ENCODE measurements at places on chromosomes 1 and 21.

GRCh38 chr1:38464071-38464661 lies 395.4 kb downstream of the RRAGC start:
- no peak for DNase-seq
- no peak overlapping the region for H3K4me3 ChIP-seq
- H3K4me1 ChIP-seq: no peaks in the 10 kb centered on the region
- H3K27me3 ChIP-seq: no peaks in the 10 kb centered on the region
- H3K36me3 ChIP-seq: no peaks in the 10 kb centered on the region

GRCh38 chr1:11980676-11980972 lies 380 bp downstream of the MFN2 start:
- H3K27me3 ChIP-seq: no peaks in the 10 kb centered on the region
- peaks cover 11% of the 10 kb centered on the region for H3K4me1 ChIP-seq
- no peak for DNase-seq
- peaks cover 23% of the 10 kb centered on the region for H3K36me3 ChIP-seq
- H3K4me3 ChIP-seq: peak overlapping the region; percentile 98

GRCh38 chr1:157233131-157233530 lies 94.9 kb upstream of the ETV3 start:
- no peak for DNase-seq
- no peaks in the 10 kb centered on the region for H3K27me3 ChIP-seq

- no peak overlapping the region for H3K4me3 ChIP-seq
- H3K27me3 ChIP-seq: no peaks in the 10 kb centered on the region
- H3K36me3 ChIP-seq: peaks cover 49% of the 10 kb centered on the region
Observed at GRCh38 chr1:21822349-21822748, 10.3 kb downstream of the LDLRAD2 start.

DNA sequence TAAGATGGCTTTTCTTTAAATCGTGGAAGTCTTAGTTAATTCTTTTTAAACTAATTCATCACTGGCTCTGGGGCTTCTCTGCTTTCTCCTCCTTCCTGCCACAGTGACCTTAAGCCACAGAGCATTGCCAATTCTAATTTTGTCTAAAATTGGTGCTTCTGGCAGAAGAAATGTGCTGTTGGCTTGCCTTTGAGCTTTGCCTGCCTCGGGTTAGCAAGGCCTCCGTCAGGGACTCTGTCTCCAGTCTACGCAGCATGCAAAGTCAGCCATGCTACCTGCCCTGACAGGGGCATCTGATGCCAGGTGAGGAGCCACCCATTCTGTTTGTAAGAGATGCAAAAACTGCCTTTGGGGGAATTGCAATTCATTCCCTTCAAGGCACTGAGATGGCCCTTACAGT lies 25.2 kb downstream of the CLDN14 start:
- H3K36me3 ChIP-seq: no peaks in the 10 kb centered on the region
- peaks cover 6% of the 10 kb centered on the region for H3K4me1 ChIP-seq
- DNase-seq: no peak
- H3K27ac ChIP-seq: peak overlapping the region; percentile 1

DNA sequence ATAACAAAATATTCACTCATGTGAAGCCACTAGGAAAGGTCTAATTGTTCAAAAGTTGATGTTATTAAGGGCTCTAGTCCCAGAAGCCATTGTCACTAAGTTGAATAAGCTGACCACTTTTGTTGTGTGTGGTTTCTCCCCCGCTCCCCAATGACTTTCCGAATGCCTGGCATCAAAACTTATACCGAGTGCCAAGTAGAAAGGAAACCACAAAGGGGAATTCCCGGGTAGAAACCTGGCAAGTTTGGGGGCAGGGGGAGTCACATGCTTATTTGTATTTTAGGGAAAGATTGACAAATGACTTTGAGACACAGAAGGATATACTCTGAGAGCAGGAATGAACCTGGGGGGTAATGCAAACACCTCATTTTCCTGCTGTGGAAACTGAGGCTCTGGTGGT lies 154.1 kb downstream of the TGFBR3 start:
- peaks cover 36% of the 10 kb centered on the region for H3K4me1 ChIP-seq
- H3K27me3 ChIP-seq: no peaks in the 10 kb centered on the region
- DNase-seq: no peak
- no peaks in the 10 kb centered on the region for H3K36me3 ChIP-seq

GRCh38 chr21:36839123-36839522 lies 127.3 kb downstream of the HLCS start:
- H3K36me3 ChIP-seq: no peaks in the 10 kb centered on the region
- H3K27me3 ChIP-seq: no peaks in the 10 kb centered on the region

- no peak for DNase-seq
- peaks cover 5% of the 10 kb centered on the region for H3K36me3 ChIP-seq
- H3K4me3 ChIP-seq: no peak overlapping the region
- H3K27me3 ChIP-seq: no peaks in the 10 kb centered on the region
Observed at GRCh38 chr21:25995278-25995677, 175.3 kb downstream of the APP start.

DNA sequence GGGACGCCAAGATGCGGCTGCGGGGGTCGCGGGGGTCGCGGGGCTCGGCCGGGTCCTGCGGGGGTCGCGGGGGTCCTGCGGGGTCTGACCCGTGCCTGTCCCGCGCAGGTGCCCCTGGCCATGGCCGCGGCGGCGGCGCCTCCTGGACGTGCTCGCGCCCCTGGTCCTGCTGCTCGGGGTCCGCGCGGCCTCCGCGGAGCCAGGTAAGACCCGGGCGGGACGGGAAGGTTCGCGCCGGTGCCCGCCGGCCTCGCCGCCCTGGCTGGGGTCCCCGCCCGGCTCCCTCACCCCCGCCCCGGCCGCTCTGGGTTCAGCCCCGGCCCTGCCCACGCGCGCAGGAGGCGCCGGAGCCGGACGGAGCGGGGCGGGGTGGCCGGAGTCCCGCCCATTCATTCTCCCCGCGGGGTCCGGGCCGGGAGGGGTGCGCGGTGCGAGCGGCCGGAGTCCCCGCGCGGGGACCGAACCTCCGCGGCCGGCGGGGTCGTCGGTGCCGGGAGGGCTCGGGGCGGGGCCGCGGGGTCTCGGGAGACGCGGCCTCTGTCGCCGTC lies 380 bp downstream of the COL18A1 start:
- H3K4me3 ChIP-seq: peak overlapping the region; percentile 80
- no peaks in the 10 kb centered on the region for H3K27me3 ChIP-seq
- peak overlapping the region; percentile 86 for H3K27ac ChIP-seq
- H3K4me1 ChIP-seq: peaks cover 55% of the 10 kb centered on the region
- no peak for DNase-seq
- H3K36me3 ChIP-seq: no peaks in the 10 kb centered on the region

- no peaks in the 10 kb centered on the region for H3K36me3 ChIP-seq
- no peaks in the 10 kb centered on the region for H3K4me1 ChIP-seq
- no peak overlapping the region for H3K27ac ChIP-seq
- H3K4me3 ChIP-seq: no peak overlapping the region
- no peak for DNase-seq
- no peaks in the 10 kb centered on the region for H3K27me3 ChIP-seq
Observed at GRCh38 chr1:171834821-171835220, 6.5 kb upstream of the DNM3 start.

GRCh38 chr21:33543505-33544129 lies 779 bp downstream of the SON start:
- peaks cover 40% of the 10 kb centered on the region for H3K4me1 ChIP-seq
- peak overlapping the region; percentile 98 for H3K27ac ChIP-seq
- peak overlapping the region; percentile 80 for H3K4me3 ChIP-seq
- H3K36me3 ChIP-seq: peaks cover 7% of the 10 kb centered on the region
- H3K27me3 ChIP-seq: no peaks in the 10 kb centered on the region
- DNase-seq: no peak

GRCh38 chr1:59976194-59977074 lies 49.9 kb upstream of the CYP2J2 start:
- H3K36me3 ChIP-seq: no peaks in the 10 kb centered on the region
- H3K4me1 ChIP-seq: peaks cover 10% of the 10 kb centered on the region
- peak overlapping the region; percentile 54 for H3K4me3 ChIP-seq

DNA sequence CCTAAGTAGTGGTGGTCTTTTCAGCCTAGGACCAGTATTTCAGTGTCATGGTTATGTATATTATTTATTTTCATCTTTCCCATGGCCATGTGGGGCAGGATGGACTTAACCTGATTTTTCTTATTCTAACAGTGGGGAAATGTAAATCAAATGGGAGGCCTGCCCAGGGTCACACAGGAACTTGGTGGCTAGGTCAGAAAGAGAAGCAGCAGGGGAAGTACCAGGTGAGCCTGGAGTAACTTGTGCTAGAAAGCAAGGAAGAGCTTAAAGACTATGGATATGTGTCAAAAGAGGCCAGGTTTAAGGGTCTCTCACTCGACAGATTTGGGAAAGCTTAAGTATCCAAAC lies 936 bp downstream of the ZFP69B start:
- no peaks in the 10 kb centered on the region for H3K36me3 ChIP-seq
- no peak overlapping the region for H3K27ac ChIP-seq
- peak overlapping the region; percentile 77 for H3K4me3 ChIP-seq
- no peaks in the 10 kb centered on the region for H3K27me3 ChIP-seq

DNA sequence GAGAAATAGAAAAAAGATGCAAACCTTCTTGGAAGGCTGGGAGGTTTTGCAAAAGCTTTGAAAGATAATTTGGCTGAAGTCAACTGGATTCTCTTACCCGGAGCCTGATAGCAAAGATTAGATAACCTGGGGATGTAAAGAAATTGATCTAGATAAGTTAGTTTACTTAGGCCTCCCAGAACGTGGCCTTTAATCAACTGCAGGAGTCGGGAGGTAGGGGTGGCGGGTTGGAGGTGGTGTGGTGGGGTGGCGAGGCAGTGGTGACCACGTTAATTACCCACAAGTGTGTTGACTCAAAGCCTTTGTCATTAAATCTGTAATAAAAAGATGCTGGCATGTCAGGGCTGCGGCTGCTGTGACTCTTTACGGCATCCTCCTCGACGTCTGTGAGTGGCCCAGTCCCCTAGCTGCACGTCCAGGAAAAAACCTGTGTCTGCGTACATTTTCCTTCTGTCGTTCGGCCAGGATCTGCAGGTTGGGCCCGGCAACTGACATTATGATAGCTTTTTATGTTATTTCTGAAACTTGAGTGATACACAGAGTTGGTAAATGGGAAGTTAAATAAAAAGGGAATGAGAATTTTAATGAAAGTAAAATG lies 51.1 kb upstream of the B3GALT2 start:
- no peaks in the 10 kb centered on the region for H3K36me3 ChIP-seq
- H3K27me3 ChIP-seq: no peaks in the 10 kb centered on the region
- no peak for DNase-seq
- no peak overlapping the region for H3K27ac ChIP-seq

DNA sequence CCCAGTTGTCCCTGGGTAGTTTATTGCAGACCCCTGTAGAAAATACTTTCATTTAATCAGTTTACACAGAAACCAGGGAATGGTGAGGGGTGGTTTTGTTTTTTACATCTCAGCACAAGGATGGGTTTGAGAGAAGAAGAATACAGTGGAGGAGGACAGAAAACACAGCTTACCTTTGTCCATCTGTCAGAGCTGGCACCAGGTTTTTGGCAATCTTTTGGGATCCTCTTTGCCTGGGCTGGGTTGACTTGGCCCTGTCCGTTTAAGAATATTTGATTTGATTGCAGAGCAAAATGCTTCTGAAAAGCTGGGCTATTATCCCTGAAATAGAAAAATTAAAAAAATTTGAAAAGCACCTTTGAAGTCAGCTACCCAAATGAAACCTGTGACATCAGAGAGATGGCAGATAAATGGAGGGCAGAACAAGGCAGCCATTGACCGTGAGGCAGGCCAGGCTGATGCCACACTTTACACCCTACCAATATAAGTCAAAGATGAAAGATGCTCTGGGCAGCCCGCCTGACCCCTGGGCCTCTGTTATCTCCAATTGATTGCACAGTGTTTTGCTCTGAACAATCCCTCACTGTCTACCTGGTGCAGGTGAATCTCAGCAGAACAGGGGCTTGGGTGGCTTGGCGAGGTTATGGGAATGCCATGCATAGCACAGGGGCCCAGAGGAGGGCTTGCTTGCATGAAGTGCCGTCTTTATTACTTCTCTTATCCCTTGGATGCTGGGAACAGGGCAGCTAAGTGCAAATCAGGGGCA lies 218.8 kb downstream of the LMX1A start:
- no peaks in the 10 kb centered on the region for H3K36me3 ChIP-seq
- no peaks in the 10 kb centered on the region for H3K27me3 ChIP-seq
- DNase-seq: no peak
- no peak overlapping the region for H3K4me3 ChIP-seq
- no peak overlapping the region for H3K27ac ChIP-seq

GRCh38 chr1:40848530-40849189 lies 13.5 kb downstream of the CITED4 start:
- H3K36me3 ChIP-seq: no peaks in the 10 kb centered on the region
- DNase-seq: no peak
- no peak overlapping the region for H3K27ac ChIP-seq
- H3K4me1 ChIP-seq: peaks cover 4% of the 10 kb centered on the region
- no peaks in the 10 kb centered on the region for H3K27me3 ChIP-seq

- no peaks in the 10 kb centered on the region for H3K36me3 ChIP-seq
- peaks cover 7% of the 10 kb centered on the region for H3K27me3 ChIP-seq
- H3K27ac ChIP-seq: no peak overlapping the region
- H3K4me3 ChIP-seq: no peak overlapping the region
Observed at GRCh38 chr1:29900104-29900679, 663.9 kb downstream of the PTPRU start.

DNA sequence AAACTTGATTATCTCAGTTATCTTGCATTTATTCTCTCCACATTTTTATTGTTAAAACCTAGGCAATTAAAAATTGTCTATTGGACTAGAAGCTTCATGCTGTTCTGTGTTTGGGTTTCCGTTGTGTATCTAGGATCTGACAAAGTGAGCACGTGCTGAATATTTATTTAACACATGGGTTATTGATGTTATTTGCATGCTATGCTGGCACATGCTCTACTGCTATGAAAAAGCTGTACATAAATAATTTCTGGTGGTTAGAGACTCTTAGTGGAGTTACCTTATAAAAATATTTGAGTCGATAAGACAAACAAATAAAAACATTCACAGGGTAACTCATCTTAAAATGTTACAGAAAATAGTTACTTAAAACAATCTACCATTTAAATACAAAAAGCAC lies 1769.7 kb downstream of the MRPL39 start:
- H3K4me1 ChIP-seq: no peaks in the 10 kb centered on the region
- no peak overlapping the region for H3K4me3 ChIP-seq
- no peak overlapping the region for H3K27ac ChIP-seq
- H3K27me3 ChIP-seq: no peaks in the 10 kb centered on the region
- DNase-seq: no peak
- H3K36me3 ChIP-seq: no peaks in the 10 kb centered on the region

DNA sequence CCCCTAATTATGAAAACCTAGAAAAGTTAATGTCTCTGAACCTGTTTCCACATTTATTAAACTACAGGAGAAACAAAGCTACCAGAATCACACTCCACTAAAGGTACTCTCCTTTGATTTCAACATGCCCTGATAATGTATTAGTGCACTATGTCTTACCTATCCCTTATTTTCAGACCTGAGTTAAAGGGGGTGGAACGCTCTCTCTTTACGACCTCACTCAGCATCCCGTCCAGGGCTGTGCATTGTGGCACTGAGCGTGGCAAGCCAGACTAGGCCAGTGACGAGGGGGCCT lies 678 bp downstream of the LSM10 start:
- H3K4me3 ChIP-seq: peak overlapping the region; percentile 87
- no peaks in the 10 kb centered on the region for H3K27me3 ChIP-seq
- DNase-seq: no peak
- H3K36me3 ChIP-seq: peaks cover 20% of the 10 kb centered on the region
- H3K27ac ChIP-seq: peak overlapping the region; percentile 84
- peaks cover 22% of the 10 kb centered on the region for H3K4me1 ChIP-seq

- no peaks in the 10 kb centered on the region for H3K36me3 ChIP-seq
- no peak overlapping the region for H3K27ac ChIP-seq
- no peak overlapping the region for H3K4me3 ChIP-seq
- no peak for DNase-seq
Observed at GRCh38 chr1:61496501-61496900, 228.4 kb downstream of the TM2D1 start.

All from thoracic aorta (tissue), 2 donors.